ENCODE measurements at places on chromosomes 2 and 18.

- peak; percentile 84 for DNase-seq
Observed at GRCh38 chr2:7953195-7953594, 728.7 kb upstream of the ID2 start.

GRCh38 chr2:150274108-150274507, 213.4 kb downstream of the RND3 start:
- DNase-seq, result no peak

DNA sequence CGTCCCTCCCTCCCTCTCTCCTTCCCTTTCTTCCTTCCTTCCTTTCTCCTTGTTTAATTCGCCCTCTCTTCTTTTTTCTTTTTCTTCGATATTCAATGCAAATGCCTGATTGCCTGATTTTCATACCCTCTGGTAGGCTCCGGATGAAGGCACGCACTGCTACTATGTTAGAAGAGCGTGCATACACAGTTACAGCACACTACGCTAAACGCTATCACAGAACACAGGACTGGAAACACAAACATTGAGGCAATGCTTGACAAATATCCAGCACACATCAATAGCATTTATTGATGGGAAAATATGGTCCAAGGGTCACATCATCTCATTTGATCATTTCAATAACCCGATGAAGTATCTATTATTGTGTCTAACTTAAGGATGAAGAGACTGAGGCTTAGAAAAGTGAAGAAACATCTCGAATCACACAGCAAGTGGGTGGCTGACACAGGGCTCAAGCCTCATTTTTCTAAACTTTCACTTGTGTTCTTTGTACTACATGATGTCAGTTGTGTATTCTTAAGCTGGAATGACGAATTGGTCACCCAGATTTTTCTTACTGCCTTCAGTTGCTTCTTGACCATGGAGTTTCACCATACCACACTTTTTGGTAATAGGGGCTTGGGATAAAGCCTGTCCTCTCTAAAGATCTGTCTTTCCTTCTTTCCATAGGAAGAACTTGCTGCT, 101.8 kb downstream of the TRIB2 start:
- no peak for DNase-seq

- no peak for DNase-seq
Observed at GRCh38 chr18:47264308-47264700, 12.8 kb upstream of the SKOR2 start.

DNA sequence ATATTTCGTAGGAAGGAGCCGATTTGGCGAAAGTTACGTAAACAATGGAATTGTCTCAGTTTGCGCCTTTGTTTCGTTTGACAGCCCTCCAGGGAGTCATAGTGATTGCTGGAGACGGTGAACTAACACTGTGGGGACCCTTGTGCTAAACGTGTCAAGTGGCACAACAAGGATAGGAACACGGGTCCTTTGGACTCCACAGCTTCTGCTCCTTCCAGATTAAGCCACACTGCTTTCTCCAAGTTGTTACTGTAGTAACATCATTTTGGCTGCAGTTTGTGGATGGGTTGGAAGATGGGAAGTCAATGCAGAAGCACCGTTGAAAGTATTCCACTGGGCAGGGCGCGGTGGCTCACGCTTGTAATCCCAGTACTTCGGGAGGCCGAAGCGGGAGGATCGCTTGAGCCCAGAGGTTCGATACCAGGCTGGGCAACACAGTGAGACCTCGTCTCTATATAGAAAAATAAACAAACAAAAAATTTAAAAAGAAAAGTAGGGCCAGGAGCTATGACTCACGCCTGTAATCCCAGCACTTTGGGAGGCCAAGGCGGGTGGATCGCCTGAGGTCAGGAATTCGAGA, 636 bp upstream of the IMMT start:
- no peak for DNase-seq

GRCh38 chr2:85390941-85391669, 19.1 kb downstream of the CAPG start:
- DNase-seq, result peak; percentile 9

DNA sequence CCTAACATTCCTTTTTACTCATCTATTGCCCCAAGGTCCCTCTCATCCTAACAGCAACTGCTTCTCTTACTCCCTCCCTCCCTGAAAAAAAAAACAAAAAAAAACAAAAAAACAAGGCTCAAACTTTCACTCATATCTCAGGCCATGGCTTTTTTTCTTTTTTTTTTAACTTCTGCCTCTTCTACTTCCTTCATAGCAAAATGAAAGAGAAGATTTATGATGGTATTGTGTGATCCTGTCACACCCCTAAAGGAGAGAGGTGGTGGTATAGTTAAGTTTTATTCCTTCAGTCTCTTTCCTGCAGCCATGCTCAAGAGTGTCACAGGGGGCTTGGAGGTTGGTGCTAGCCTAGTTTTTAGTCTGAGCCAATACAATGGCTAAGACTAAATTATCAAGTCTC, 21.5 kb upstream of the EPC2 start:
- no peak for DNase-seq

GRCh38 chr2:86323273-86324021, 14.0 kb downstream of the REEP1 start:
- peak; percentile 44 for DNase-seq

- DNase-seq, result no peak
Observed at GRCh38 chr2:226031647-226032501, 632.4 kb downstream of the NYAP2 start.

DNA sequence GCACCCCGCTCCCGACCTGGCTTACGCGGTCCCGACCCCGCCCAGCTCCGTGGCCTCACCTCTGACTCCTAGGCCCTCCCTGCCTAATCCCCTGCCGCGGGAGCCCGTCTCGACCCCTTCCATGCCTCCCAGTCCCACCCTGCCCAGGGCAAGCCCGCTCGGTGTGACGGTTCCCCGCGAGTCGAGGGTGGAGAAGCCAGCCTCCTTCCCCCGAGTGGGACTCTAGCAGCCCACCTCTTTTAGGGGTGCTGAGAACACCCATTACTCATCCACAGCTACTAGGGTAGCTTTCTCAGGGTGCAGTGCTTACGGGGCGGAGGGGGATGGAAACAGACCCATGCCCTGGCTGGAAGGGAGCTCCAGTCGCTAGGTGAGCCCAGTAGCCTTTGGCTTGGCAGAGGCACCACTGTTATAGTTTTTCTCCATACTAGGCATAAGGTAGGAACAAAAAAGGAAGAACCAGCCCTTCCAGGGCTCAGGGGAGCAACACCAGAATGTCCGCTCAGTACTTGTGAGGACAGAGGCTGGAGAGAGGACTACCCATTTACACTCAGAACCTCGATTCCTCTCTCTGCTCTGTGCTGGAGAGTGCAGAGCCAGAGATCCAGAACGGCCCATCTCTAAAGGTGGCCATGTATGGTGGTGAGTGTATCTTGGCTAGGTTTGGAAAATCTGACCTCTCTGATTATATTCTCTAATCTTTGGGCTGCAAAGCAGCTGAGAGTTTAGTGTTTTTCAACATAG, 606 bp downstream of the AGBL5 start:
- DNase-seq, result no peak

DNA sequence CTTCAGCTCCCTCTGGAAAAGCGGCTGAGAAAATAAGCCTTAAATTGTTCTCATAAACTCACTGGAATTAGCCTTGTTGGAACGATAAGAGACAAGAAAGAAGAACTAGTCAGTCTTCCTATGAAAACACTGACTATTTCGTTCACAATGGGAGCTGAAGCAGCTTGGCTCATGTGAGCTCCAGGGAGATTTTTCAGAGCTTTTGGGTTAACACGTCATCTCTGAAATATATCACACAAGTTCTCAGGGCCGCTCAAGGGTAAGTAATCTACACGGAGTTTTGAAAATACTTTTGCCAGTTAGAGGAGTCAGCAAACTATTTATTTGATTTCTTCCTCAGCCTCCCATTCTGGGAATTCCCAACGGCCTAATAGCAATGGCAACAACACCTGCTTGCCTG, 316.2 kb upstream of the MGAT5 start:
- no peak for DNase-seq

- DNase-seq, result no peak
Observed at GRCh38 chr2:150520887-150521664, 33.6 kb upstream of the RND3 start.

DNA sequence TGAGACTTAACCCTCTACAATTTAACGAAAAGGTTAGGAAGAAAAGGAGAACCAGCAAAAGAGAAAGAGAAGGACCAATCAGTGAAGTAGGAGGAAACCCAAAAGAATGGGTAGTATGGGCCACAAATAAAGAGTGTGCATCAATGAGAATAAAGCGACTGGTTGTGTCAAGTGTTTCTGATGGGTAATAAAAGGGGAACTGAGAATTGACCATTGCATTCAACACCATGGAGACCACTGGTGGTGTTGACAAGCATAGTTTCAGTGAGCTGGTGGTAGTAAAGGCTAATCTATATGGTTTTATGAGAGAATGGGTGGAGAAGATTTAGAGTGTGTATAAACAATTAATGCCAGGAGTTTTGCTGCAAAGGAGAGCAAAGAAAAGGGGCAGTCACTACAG, 75.4 kb downstream of the CSRNP3 start:
- no peak for DNase-seq

DNA sequence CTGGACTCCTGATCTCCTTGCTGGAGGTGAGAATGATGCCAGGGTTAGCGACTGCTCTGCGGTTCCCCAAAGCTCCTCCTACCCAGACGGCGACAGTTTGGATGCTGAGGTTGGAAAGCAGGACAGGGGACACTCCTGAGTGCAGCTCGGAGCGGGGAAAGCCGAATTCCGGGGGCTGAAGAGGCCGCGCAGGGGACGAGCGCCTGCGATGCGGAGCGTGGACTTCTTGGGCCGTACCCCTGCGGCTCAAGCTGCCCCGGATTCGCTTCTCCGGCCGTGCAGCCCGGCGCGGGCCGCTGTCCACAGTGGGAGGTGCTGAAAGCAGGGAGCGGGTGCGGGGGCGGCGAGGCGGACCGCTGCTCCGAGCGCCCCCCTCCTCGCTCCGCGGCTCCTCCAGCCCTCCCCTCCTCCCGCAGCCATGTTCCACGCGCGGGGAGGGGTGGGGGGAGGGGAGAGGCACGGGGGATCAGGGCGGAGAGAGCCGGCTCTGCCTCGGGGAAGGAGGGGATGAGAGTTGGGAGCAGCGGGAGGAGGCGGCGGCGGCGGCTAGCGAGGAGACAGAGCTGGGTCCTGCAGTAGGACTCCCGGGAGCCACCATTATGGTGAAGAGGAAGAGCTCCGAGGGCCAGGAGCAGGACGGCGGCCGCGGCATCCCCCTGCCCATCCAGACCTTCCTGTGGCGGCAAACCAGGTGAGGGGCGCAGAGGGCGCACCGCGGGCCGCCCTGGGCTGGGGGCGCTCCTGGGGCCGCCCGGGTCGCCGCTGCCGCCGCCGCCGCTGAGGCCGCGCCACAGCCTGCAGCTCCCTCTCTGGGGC, at the start of gene UNC80:
UNC80 (plus strand) TSS at position 359 of the 816 bp plus-strand sequence; CDS start at position 600, 241 bp downstream.
- DNase-seq, result peak; percentile 80

DNA sequence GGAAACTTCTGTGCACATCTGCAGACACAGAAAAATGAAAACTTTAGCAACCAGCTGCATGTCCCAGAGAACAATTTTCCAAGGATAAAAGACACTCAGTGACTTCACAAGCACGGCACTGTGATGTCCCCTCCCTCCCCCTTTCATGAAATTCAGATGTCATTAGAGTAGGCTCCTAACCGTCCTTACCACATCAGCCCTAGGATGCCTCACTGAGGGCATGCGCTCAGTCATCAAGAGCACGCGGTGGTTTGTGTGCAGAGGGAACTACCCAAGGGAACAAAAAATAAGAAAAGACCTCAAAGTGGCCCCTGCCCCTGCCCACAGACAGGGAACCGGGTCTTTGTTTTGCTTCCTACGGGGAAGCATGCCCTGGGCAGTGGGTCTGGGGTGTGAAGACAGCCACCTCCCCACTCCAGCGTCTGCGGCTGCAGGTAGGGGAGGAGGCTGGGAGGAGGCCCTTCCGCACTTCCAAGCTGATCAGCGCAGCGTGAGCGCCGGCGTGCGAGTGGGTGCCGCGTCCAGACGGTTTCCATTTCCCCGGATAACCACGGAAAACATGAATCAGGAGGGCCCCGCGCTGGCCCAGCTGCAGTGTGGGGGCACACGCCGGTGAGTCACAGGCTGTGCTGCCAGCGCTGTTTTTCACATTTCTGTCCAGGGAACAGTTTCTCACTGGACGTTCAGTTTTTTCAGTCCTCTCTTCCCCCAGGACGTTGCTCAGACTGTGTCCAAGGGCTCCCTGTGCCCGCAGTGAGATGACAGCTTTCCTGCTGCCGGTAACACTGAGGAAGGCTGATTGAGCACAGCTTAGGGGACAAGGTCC, 70.6 kb downstream of the COPS8 start:
- no peak for DNase-seq

DNA sequence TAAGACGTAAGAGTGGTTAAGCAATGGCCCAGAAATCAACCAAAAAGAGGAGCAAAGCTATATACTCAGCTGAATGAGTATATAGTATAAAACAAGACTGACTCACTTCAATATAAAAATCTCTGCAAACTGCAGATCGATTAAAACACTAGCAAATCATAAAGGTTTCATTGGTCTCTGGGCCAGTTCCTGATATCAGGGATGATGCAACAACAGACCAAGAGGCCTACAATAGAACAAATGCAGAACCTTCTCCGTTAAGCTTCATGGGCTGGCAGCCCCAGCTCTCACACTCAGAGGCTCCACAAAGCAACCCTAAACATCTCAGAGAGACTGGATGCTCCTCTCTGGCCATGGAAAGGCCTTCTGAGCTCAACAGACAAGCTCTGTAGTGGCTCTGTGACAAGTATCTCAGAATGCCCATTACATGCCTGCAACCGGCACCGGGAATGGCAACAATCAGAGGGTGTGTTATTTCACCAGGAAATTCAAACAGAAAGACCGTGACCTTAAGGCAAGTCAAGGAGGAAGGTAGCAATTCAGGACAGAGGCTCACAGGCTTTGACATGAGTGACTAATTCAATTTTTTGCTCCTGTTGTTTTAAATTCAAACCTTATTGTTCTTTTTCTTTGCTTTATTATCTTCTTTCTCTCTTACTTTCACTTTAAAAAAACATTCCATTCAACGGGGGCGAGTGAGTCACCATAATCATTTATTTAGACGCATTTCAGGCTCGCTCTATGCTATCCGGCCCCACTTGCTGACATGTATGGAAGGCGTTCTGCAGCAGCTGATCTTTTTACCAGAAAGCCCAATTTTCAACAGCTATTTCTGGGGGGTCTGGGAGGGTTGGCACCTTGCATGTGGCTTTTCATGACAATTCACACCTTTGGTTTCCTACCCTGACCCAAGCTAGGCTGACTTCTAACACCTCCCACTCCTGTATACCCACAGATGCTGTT, 15.1 kb downstream of the CYRIA start:
- DNase-seq, result no peak

DNA sequence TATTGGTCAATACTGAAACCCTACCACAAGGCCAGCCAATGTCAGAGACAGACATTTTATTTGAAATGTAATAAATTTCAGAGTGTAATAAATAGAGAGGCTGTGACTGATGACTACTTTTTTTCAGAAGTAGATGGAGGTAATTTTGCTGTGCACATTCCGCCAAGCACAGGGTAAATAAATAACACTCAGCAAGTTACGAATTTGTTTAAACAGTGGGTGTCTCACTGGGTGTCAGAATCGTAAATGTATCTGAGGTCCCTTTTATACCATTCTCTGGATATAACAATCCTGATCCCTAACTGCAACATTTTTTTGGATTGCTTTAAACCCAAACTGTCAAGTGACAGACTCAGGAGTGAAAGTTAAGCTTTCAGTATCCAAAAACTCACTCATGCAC, 74.1 kb downstream of the GATA6 start:
- no peak for DNase-seq
